ENCODE measurements at places on chromosomes 5 and 9.

DNA sequence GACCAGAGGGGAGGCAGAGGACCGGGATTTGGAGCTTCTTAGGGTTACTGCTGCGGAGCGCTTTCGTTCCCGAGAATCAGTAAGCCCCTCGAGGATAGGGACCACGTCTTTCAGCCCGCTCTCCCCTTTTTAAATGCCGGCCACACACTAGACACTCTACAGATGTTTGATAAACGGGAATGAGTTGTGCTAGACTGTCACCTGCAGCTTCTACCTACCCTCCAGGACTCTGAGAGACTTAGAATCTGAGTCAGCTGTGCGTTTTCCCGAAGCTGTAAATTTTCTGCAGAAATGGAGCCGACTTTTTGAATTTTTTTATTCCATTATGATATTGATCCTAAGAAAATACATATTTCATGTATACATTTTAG lies 670 bp downstream of the CCDC171 start:
- DNase-seq, result no peak

DNA sequence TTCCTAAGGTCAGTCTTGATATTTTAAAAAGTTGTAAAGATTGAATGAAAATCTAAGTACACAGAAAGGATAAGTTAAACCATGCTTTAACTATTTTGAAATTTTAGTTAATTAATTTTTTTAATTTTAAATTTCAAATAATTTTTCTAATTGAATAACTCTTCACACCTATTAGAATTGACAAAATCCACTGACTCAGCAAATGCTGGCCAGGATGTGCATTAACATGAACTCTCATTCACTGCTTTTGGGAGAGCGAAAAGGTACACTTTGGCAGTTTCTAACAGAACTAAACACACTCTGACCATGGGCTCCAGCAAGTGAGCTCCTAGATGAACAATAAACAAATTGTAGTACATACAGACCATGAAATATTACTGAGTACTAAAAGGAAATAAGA lies 209.5 kb downstream of the PTPRD start:
- no peak for DNase-seq

DNA sequence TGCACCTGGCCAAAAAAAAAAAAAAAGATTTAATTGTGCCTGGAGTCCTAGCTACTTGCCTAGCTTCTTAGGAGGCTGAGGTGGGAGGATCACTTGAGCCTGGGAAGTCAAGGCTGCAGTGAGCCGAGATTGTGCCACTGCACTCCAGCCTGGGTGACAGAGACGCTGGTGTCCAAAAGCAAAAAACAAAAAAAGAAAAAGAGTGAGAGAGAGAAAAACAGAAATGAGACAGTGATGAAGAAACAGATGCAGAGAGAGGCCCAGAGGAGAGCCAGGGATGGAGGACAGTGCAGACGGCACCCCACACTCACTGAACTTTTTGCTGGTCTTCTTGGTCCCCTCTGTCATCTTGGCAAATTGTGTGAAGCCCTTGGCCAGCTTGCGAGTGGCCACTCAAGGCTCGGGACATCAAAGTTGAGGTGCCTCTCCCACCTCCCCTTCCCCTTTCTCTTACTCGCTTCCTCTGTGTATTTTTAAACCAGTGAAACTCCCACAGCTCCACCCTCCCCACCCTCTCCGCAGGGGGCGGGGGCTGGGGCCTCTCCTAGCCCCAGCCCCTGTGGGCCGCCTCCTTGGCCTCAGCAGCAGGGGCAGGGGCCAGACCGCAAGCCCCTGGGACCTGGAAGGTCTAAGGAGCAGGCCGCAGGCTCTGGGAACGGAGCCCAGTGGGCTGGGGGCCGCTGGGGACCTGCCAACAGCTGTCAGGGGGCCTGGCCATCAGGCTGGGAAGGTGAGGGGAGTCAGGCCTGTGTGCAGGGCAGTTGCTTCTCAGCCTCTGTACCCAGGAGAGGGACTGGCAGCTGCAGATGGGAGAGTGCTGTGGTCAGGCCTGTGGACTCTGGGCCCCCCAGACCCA lies at the start of gene SH2D3C:
Gene SH2D3C, minus strand, starts transcription at position 387 of the 856 bp plus-strand sequence. Its CDS starts 39 bp downstream, at position 348.
- DNase-seq, result no peak

DNA sequence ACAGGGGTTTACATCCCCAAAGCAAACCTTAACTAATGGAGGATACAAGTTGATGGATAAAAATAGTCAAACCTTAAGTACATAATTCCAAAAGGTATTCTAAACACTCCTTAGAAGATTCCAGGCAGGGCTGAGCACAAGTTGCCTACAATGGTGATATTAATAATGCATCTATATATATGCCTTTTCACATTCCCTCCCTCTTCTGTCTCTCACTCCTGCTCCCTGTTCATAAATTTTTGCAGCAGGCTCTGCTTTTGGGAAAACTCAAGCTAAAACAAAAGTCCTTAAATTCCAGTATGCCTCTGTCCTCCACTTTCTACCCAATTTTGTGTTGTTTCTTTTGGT lies 139.4 kb upstream of the CDKN2B start:
- no peak for DNase-seq

- no peak for DNase-seq
Observed at GRCh38 chr5:172370237-172370640, 84.1 kb downstream of the SH3PXD2B start.

GRCh38 chr9:1698991-1699390 lies 316.2 kb upstream of the SMARCA2 start:
- no peak for DNase-seq

GRCh38 chr9:70257502-70257901 lies 1.3 kb upstream of the SMC5 start:
- DNase-seq, result no peak

- no peak for DNase-seq
Observed at GRCh38 chr9:76218886-76219445, 175.3 kb downstream of the RFK start.

DNA sequence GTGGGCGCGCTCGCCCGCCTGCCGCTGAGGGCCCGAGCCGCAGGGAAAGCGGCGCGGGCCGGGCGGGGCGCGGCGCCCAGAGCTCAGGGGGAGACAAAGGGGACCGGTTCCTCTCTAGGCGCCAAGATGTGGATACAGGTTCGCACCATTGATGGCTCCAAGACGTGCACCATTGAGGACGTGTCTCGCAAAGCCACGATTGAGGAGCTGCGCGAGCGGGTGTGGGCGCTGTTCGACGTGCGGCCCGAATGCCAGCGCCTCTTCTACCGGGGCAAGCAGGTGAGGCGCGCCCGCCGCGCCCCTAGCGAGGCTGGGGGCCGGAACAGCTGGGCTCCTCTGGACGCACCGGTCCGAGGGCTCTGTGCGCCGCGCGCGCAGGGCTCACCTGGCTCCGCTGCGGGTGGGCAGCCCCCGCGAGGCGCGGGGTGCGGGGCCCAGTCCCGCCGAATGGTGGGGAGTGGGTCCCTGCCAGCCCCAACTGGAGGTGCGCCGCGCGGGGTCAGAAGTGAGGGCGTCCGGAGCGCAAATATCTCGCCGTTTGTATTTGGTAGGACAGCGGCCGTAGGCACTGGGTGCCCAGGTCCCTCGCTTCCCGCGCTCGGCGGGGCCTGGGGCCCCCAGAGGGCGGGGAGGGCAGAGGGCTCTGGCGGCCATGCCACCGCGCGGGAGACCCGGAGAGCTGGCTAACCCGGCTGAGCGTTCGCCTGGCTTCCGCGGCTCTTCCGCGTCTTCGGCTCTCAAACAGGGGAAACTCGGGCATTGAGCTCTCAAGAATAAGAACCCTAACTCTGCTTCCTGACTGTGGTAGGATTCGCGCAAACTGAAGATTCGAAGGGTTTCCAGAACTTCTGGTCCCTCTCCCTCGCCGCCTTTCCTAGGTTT lies 607 bp downstream of the UHRF2 start:
- no peak for DNase-seq

DNA sequence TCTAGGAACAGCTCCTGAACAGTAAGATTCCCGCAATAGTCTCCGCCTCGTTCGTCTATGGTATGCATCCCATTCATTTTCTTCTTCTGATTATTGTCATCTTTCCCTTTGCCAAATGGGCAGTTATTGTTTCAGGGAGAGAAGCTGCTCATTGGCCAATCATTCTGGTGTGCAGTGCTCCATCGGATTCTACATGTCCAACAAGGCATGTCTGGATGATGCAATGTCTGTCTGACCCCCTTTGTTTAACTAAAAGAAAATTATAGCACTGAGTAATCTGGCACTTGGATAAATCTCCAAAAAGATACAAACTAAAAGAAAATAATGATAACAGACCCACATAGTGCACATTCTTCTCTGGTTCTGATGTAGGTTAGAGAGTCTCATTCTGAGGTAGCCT lies 515.6 kb upstream of the DMAC1 start:
- DNase-seq, result no peak

GRCh38 chr9:98038958-98039357 lies 17.6 kb upstream of the NANS start:
- no peak for DNase-seq

- no peak for DNase-seq
Observed at GRCh38 chr5:74653991-74654390, 13.5 kb upstream of the ENC1 start.

Data from AG09309 (cell line).